ENCODE measurements at places on chromosomes 5 and 9.

DNA sequence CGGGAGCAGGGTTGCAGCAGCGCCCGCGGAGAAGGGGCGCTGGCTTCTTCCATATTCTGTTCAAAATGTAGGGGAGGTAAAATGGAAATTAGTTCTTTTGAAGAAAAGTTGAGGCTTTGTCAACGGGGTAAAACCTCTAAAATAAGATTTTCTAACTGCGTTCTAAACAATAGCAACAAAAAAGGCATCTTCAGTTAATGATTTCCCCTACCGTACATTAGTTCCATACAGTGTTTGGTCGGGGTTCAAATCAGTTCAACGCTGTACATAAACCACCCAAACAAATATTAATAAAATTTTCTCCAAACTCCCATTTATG, 343 bp upstream of the FANCC start:
- no peak for DNase-seq

DNA sequence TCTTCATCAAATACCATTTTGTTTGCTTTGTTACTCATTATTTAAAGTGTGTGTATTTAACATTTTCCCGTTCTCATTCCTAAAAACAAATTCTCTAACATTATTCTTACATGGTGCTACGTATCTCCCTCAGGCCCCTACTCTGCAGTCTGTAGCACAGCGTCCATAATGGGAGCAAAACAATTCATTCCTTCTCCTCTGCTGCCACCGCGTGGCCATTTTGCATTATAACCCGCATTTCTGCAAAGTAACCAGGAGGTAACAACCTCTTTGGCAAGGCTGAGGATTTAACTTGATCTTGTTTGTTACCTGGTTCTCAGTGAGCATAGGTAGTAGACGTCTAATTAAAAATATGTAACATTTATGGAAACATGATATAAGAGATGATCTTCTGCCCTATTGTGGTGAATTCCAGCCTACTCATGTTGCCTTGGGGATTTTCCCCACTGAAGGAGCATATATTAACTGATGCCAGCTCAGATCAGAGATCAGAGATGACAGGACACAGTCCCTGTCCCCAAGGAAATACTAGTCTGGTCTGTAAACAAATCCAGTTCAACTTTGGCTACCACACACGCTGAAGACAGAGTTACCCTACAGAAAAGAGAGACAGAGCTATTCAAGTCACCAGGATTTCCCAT, 10.5 kb downstream of the OR1K1 start:
- DNase-seq: peak; percentile 61

- DNase-seq: no peak
Measured at GRCh38 chr9:105861972-105862371, 167.6 kb downstream of the TMEM38B start.

GRCh38 chr9:23926368-23926767, 100.3 kb upstream of the ELAVL2 start:
- no peak for DNase-seq

DNA sequence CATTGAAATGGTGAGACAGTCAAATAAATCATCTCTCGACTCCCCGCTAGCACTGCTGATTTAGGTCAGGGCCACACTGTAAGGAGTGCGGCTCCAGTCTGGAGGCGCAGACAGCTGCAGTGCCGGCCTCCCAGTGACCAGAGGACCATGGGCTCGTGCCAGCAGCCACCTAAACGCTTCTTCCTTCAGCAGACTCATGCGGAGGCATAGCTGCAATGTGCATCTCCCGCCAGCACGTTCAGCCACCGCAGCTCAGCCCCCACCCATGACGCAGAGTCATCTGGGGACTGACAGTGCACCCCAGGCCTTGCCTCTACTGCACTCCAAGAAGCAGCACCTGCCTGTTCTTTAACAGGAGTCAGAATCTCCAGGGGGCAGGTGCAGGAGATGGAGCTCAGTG, 13.6 kb upstream of the MAPK9 start:
- no peak for DNase-seq
